Renal cortex interstitium (tissue), 15 donors: ENCODE measurements at places on chromosomes 12 and 14. TPM values are rescaled to one million over a fixed set of nuclear protein-coding genes. Genes with fewer than 3 reads are reported as not detected.

- DNase-seq, result no peak
These were observed 855.3 kb downstream of the DIO2 start for GRCh38 chr14:79356040-79356439.

DNA sequence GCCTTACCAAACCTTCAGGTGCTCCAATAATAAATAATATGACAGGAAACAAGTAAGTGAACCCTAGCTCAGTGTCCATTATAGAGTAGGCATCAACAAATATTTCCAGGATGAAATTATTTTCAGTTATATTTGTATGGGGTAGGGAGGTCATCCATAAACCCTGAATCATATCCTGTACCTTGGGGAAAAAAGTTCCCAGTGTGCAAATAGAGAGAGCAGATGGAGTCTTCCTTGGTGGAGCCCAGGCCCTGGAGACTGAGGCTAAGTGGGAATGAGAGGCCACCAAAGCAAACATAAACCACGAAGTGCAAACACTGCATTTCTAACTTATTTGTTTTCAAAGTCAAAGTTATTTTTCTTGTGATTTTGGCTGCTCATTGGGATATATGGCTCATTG lies 8.5 kb upstream of the ERP27 start:
- DNase-seq, result no peak

- DNase-seq, result no peak
These were observed 48.4 kb downstream of the B4GALNT3 start for GRCh38 chr12:508145-508544.

GRCh38 chr14:102728501-102728900 lies 48.7 kb upstream of the TRAF3 start:
- DNase-seq, result no peak

DNA sequence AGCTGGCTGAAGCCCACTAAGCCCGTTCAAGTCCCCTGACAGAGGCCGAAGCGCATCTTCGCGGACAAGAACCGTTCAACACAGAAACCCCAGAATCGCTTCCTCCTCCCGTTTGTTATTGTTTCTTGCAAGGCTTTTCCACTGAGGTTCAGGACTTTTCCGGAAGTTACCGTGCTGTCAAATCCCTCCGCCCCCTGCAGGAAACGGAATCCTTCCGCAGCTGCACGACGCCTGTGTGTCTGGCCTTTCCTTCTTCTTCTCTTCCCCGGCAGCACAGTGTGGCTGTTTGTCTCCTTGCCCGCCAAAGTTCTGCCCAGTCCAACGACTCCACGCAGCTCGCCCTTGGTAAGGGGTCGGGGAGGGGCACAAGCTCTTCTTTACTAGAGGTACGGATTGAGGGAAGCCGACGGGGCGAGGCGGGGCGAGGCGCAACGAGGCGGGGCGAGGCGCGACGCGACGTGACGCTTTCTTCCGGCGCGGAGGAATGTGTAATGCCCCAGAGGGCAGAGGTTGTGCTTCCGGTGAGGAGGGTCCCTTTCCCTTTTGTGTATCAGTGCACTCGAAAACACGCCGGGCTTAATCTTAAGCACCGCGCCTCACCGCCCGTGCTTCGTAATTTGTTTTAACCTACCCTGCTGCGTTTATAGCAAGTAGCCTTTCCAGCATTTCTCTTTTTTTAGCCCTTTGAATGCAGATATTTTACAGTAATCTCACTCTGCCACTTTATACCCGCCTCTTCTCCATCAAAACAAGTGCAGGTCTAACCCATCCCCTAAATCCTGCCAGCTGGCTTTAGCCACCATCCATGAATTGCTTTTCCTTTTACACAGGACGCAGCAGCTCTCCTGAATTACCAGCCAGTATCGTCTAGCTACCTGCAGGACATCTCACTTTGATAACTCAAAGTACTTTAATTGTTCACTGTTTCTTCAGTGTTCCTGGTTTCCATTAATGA lies at the start of gene KDM5A:
Gene KDM5A, minus strand, starts transcription at position 179 of the 955 bp plus-strand sequence. CDS start 229 bp downstream, outside the sequence.
- DNase-seq, result peak; percentile 90

DNA sequence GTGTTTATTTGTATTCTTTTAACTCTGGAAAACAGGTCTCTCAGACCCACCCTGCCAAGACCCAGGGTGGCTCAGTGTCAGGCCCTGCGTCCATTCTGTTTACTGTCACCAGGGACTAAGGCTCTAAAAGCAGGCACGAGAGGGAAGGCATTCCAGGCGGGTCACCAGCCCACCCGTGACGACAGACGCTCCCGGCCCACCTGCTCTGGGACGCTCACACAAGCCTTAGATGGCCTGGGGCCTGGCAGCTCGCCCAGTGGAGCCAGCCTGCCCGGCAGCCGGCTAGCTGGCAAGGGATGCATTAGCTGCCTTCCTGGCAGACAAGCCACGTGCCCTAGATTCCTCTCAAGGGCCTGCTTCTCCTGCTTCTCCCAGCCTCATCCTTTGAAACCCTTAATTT lies 9.2 kb upstream of the NUAK1 start:
- DNase-seq, result no peak

- no peak for DNase-seq
These were observed 181.5 kb upstream of the PRKD1 start for GRCh38 chr14:30108975-30109700.

DNA sequence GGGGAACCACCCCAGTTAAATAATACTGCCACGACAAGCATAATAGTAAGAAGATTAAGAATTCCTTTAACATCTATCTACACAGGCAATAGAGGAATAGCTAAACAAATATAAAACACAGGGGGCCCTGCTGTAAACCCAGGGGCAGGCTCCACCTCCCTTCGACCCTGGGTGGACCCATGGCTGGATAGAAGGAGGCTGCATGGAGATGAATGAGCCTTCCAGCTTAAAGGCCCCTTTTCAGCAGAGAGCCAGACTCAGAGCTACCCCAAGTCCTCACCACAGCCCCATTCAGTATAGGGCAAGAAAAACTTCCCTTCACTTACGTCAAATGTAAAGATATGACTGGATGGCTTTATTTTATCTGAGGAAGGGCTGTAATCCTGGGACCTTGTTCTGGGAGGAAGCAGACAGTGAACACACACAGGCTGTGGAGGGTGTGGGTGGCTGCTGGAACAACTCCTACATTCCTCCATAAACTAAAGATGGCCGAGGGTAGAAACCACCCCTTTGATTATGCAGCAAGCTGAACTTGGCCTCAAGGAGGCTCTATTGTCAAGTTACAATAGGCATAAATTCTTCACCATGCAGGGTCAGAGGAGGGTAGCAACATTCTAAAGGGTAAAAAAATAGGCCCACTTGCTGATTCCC lies 30.4 kb downstream of the NUAK1 start:
- DNase-seq, result no peak

GRCh38 chr14:76354310-76354709 lies 21.6 kb upstream of the ESRRB start:
- DNase-seq, result no peak

FAM90A1 gene
- polyA plus RNA-seq, result 1.6 TPM
